Dermis microvascular lymphatic vessel endothelial cell (primary cell): ENCODE measurements at places on chromosomes 4 and X. TPM values are rescaled to one million over a fixed set of nuclear protein-coding genes. Genes with fewer than 3 reads are reported as not detected.

GRCh38 chr4:140637836-140638235 lies 69.1 kb upstream of the UCP1 start:
- DNase-seq, result peak; percentile 56

DNA sequence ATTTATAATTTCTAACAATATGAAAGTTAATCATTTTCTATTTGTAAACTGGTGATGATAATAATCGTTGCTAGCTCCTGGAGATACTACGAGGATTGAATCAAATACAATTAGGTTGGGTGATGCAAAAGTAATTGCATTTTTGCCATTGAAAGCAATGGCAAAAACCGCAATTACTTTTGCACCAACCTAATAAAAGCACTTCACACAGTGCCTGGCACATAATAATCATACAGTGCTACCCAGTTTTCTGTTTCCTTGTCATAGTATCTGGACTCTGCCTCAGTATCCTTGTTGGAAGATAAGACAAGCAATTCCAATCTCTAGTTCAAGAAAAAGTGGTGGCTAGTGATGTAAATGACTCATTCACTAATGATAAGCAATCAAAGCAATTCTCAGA lies 176.8 kb upstream of the TRPC5 start:
- DNase-seq, result no peak

The PRSS12 gene
- total RNA-seq, result 5.9 and 17.8 TPM in 2 replicates

The GC gene
- not detected in 2 replicates for total RNA-seq

DNA sequence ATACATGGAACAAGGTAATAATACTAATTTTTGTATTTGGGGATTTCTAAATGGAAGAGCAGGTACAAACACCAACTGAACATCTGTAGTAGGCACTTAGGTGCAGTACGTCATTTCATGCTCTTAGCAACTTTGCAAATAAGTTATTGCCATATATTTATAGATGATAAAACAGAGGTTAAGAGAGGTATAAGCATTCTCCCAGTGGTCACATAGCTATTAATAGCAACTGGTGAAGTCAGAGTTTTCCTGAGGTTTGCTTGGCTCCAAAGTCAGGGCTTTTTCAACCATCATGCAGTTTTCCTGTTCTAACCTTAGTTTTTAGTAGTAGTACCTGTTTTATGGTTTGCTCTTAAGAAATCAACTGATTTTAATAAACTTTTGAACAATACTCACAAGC lies 10.9 kb downstream of the ARHGEF38 start:
- DNase-seq, result no peak

The FMR1NB gene
- not detected in 2 replicates for total RNA-seq

GRCh38 chrX:42754603-42755002 lies 23.4 kb downstream of the PPP1R2C start:
- DNase-seq, result no peak

DNA sequence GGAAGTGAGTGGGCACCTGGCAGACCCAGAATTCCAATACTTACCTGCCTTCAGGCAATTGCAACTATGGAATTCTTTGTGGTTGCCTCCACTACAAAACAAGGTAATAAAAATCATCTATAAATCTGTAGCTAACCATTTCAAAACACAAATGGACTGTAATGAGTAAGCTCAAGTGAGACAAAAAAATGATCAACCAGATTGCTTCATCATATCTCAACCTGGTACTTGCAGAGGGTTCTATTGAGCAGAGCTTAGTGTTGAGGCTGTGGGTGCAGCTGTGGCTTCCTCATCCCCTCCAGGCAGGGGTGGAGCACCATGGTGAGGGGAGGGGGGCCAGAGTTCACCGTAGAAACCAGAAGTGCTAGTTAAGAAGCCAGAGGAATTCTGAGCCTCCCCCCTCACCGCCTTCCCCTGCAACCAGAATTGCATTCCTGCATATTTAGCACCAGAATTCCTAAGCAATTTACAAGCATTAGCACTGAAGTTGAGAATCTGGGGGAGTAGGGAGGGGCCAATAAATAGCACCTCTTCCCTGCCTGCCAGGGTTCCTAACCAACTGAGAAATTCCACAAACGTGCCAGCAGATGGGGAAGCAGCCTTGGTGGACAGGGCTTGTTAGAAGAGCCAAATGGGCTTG lies 11.5 kb downstream of the CTAG1A start:
- DNase-seq, result no peak

The THOC2 gene
- 38.8 and 39.3 TPM in 2 replicates for total RNA-seq

GRCh38 chr4:172666711-172667368 lies 501.8 kb upstream of the GALNT7 start:
- no peak for DNase-seq

The ASB9 gene
- 2.9 and 4.1 TPM in 2 replicates for total RNA-seq

- DNase-seq, result peak; percentile 16
These were observed 126.7 kb upstream of the MBNL3 start for GRCh38 chrX:132615391-132616131.

GRCh38 chr4:147760176-147760575 lies 28.3 kb downstream of the ARHGAP10 start:
- DNase-seq, result no peak

The STEEP1 gene
- 34.4 and 36.9 TPM in 2 replicates for total RNA-seq

GRCh38 chr4:535181-535923 lies 36.3 kb downstream of the PIGG start:
- DNase-seq, result no peak

GRCh38 chr4:173642509-173642908 lies 112.5 kb upstream of the HAND2 start:
- no peak for DNase-seq

DNA sequence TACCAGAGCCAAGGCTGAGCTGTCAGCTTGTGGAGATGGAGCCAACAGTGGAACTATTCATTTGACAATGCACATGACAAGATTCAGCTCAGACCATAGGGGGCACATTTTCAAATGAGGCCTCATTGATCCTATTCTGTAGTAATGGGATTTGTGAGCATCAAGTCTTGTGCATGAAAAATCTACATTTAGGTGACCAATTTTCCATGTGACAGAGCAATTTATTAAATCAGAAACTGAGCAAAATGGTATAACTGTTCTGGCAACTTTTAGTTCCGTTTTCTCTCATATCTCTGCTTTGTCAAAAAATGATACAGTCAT lies 108.5 kb upstream of the PCDH18 start:
- no peak for DNase-seq
